Smooth muscle cell of trachea (primary cell): ENCODE measurements at places on chromosomes 5 and 9. TPM values are rescaled to one million over a fixed set of nuclear protein-coding genes. Genes with fewer than 3 reads are reported as not detected.

The PCDHGA9 gene
- 7.4 and 8.0 TPM in 2 replicates for total RNA-seq

The LURAP1L gene
- 41.6 and 63.7 TPM in 2 replicates for total RNA-seq

The LVRN gene
- total RNA-seq = 0.17 and 0.44 TPM in 2 replicates

The ADAMTS12 gene
- total RNA-seq = 8.9 and 12.1 TPM in 2 replicates

The IRX2 gene
- 2.0 and 6.1 TPM in 2 replicates for total RNA-seq
